ENCODE measurements at places on chromosomes 7 and 10.

DNA sequence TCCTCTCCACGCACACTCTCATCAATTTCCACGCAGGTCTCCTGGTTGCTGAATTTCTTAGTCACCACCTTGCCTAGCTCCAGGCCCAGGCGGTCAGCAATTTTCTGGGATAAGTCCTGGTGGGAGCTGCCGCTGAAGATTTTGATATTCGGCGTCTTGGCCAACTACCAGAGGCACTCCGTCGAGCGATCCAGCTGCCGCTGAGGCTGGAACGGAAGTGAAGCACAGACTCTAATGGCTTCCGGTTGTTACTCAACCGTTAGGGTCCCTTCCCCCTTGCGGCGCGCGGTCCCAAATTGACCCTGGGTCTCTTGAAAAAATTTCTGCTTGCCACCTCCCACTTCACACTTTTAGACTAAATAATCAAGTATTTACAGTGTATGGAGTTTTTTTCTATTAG is at the start of gene PRPS1L1:
Gene PRPS1L1 (minus strand): TSS at position 219 of the 400 bp plus-strand sequence.
- no peak for DNase-seq

DNA sequence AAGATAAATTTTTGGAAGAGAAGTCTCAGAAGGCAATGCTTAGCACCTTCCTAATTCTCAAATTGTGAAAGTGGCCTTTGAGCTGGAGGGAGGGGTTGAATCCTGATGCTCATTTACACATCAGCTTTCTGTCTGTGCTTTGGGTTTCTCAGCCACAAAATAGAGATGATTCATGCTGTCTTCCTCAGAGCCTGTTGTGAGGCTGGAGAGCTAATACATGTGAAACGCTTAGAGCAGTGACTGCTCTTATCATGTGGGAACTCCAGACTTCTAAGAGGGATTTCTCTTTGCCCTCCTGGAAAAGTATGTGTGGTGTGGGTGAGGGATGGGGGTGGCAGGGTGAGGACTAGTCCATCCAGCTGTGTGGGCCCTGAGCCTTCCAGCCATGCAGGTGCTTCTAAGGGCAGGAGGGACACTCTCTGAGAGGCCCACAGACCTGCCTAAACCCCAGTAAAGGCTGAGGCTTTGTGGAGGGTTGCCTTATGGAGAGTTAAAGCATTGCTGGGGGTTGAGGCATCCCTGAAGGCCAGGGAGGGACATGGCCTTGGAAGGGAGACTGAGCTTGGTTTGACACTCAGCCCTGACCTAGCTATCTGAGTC is 4.8 kb upstream of the EVX1 start:
- DNase-seq: peak; percentile 97

- no peak for DNase-seq
Observed at GRCh38 chr7:31917256-31917655, 153.0 kb downstream of the PDE1C start.

- DNase-seq: peak; percentile 45
Observed at GRCh38 chr7:19442016-19442785, 266.6 kb downstream of the POLR1F start.

GRCh38 chr7:7639847-7640220 is 718 bp upstream of the UMAD1 start:
- DNase-seq: no peak

DNA sequence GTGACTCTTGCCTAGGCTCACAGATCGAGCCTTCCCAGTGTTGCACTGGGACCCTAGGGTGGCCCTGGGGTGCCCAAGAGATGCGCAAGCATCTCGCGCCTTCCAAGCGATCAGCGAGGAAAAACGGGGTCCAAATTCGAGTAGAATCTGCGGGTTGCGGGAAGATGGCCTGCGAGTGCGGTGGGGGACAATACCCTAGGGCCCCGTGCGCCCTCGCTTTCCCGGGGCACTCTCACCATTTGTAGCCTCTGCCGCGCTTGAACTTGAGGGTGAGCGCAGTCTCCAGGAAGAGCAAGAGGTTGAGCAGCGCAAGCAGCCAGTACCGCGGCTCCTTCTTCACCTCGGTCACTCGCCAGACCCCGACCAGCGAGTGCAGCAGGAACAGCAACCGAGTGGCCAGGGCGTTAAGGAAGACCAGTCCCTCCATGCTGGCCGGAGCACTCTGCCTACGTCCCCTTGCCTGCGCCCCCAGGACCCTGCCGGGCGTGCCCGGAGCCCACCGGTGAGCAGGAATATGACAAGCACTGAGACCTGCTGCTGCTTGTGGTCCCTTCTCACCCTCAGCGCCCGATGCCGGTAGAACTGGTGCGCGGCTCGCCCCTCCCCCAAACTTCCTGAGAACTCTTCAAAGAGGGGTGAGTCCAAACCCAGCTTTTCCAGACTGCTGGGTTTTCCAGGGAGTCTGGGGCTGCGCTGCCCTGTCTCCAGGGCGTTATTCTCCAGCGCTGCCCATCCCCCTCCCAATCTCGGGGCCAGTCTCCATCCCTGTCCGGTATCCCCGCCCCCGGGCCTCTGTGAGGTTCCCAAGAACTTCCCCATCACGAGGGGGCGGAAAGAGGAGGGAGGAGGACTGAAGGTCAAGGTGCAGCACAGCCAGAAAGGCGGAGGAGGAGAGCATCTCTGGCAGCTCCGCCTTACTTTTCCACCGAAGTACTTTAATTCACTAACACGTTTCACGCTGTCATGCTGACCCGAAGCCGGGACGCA is at the start of gene TMEM26:
Gene TMEM26 (minus strand): TSS at position 727 of the 987 bp plus-strand sequence. CDS start 300 bp downstream, at position 427.
- no peak for DNase-seq

DNA sequence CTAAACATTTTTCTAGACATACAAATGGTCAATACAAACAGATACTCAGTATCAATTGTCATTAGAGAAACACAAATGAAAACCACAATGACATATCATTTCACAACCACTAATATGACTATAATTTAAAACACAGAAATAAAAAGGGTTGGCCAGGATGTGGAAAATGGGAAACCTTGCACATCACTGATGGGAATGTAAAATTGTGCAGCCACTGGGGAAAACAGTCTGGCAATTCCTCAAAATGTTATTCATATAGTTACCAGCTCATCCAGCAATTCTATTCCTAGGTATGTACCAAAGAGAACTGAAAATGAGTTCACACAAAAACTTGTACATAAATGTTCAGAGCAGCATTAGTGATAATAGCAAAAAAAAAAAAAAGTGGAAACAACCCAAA is 106.1 kb upstream of the LRRTM3 start:
- no peak for DNase-seq

DNA sequence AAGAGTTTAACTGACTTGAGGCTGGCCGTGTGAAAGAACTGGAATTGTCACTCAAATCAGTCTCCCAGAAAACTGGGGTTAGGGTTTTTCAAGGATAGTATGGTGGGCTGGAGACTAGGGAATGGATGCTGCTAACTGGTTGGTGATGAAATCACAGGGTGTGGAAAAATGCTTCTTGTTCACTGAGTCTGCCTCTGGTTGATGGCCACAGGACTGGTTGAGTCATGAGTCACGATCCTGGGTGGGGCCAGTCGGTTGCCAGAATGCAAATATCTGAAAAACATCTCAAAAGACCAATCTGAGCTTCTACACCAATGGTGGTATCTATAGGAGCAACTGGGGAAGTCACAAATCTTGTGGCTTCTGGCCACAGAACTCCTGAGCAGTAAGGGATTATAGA is 16.3 kb upstream of the BAMBI start:
- DNase-seq: peak; percentile 53

DNA sequence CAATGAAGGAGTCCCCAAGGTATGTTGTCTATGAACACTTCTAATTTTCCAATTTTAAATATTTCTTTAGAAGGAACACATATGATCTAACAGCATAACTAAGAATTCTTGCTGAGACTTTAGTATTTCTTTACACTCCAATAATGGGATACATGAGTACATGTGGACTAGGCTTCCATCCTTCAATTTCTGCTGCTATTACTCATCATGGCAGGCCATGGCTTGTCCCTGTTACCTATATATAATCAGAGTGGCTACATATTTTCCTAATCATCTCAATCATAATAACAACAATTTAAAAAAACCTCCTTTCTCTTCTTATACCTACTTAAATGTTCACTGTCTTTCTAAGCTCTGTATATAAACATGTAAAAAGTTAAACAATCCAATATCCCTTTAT is 60.3 kb upstream of the TAC1 start:
- DNase-seq: no peak

Data from H54 (cell line).